ENCODE measurements at places on chromosomes 7 and 10.
A peak's percentile ranks its signal among the peaks of the same experiment; 100 is the strongest.

GRCh38 chr10:33244354-33244967, 90.0 kb downstream of the NRP1 start:
- no peak for DNase-seq

DNA sequence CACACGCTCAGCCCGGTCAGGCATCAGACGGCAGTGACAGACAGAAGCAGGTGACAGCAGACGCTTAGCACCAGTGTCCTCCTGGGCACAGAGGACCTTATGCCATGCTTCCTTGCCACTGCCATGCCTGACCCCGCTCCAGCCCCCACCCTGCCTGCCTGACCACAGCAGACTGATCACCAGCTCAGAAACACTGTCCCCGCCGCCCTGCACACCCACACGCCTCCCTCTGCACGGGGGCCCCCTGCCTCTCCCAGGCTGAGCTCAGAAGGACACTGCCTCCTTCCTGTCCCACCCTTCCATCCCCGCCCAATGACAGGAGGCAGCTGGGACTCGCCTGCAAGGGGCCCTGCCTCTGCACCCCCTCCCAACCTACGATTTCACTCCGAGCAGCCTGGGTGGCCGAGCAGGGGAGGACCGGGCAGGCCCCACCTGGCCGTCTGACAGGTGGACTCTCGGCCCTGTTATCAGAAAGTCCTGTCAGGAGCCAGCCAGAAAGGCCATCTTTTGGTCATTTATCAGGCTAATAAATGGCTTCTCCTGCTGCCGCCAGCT, 183.4 kb downstream of the ELFN1 start:
- DNase-seq, result no peak

GRCh38 chr7:90187507-90188050, 24.0 kb upstream of the STEAP2 start:
- DNase-seq, result no peak

DNA sequence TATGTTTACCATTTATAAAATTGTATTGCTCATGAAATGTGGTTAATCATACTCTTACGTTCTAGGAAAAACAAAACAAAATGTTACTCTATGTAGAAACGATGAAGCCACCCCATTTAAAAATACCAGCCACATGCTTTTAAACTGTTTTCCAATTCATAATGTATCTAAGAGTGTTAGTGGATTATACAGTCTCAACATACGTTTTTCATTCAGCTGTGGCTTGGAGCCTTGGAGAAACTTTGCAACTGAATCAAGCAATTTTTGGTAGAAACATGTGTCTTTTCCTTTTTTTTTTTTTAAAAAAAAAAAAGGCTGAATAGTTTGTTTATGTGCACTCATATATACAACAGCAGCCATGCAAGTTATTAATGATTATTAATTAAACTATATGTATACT, 378.0 kb upstream of the SEMA3D start:
- DNase-seq, result no peak

DNA sequence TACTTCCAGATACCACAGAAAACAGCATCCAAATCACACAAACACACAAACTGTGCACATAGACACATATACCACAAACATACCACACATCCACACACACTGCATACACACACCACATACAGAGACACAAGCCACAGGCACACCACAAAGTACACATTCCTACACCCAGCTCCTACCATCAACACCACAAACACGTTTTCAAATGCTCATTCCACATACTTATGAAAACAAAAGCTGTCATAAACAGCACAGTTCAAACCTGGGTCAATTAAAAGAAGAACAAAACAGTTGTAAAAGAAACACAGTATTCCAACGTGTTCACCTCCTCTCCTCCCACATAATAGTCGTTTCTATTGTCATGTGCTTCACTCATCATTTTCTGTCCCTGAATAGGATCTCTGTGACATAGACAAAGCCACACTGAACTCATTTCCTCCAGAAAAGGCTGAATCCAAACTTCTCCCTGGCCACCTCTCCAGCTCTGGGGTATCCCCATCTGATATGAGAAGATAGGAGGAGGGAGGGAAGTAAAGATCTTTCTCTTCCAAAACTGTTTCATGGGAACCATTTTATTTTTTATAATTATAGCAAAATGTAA, 89.2 kb downstream of the CXCL12 start:
- DNase-seq, result no peak

DNA sequence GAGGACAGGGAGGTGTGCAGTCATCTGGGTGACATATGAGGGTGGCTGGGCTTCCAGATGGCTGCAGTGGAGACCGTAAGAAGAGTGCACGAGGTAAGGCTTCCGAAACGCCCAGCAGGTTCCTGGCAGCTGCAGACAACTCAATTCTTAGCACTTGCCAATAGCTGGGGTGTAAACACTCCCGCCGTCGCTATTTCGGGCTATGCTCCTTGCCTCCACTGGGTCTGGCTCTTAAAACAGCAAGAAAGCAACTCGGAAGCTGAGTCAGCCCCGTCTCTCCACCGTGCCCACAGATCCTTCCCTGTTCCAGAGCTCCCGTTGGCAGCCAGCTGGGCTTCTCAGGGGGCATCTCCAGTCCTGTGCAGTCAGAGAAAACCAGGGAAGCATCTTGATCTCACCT, 6.1 kb upstream of the PDGFA start:
- no peak for DNase-seq

DNA sequence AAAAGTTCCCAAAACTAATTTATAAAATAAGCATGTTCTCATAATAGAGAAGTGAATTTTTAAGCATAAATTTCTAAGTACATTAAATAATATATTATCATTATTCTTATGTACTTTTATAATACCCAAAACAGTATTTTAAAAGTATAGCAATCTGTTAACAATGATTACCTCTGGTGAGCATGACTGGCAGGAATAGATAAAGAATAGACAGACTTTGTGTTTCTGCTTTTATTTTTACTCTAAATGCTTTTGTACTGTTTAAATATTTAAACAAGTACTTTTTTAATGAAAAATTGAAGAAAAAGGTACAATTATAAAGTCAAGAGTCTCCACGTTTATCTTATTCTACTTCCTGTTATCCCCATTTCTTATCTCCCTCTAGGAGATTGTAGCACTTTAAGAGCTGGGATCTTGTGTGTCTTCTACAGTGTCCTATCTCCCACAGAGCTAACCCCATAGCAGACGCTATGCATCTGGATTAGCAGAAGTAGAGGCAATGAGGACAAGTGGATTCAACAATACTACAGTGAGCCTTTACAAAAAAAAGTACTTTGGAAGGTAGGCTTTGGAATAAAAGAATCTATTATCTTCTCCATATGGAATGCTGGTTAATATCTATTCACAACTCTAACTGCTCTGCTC, 42.9 kb downstream of the IDE start:
- no peak for DNase-seq

DNA sequence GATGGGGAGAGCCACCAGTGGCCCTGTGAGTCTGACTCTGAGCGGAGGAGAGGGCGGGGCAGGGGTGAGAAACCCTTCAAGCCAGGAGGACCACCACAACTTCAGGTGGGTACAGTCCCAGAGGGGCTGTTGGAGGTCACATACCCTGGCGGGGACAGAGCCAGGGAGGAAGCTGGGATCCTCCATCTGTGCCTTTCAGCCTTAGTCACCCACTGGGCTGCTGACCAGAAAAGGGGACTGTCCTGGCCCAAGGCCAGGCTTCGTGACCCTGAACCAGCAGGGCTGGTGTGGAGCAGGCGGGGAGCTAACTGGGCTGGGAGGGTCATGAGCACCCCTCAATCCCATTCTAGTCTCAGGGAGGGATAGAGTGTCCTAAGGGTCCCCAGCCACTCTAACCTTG, 1.5 kb upstream of the CALHM3 start:
- peak; percentile 64 for DNase-seq

- DNase-seq, result peak; percentile 93
These were observed 109.4 kb upstream of the LANCL2 start for GRCh38 chr7:55255496-55256445.

DNA sequence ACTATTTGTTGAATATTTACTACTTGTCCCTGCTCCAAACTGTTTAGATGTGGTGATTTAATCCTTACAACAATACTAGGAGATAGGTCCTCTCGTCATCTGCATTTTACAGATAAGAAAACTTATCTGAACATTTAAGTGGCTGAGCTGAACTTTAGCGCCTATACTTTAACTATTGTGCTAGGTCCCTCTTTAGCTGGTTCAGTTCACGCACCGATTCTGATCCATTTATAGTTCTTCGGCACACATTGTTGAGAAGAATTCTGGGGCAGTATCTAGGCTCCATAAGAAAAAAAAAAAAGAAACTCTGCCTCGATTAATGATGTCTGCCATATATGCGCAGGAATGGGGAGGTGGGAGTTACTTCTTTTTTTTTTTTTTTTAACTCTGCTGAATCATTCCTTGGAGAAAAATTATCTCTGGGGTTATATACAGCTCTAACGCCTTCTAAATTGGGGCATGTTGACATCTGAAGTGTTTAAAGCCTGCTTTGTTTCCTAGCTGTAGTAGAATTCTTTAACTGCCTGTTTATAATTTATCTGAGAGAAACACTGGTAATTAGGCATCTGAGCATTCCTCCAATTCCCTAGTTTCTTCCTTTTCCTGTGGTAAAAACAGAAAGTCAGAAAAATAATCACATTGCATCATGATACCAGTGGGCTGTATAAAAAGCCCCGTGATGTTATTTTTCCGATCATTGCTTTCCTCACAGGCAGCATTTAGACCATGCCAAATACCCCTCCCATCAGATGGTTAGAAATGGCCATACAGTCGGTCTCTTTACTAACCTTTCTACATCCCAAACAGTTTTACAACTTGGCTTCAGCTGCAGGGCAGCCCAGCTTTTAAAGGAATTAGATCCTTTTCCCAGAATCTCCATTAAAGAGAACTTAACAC, 98.5 kb upstream of the KDM7A start:
- DNase-seq, result peak; percentile 43

Data from GM03348 (cell line).